ENCODE measurements at places on chromosomes 7 and 10. TPM values are rescaled to one million over a fixed set of nuclear protein-coding genes. Genes with fewer than 3 reads are reported as not detected.
A peak's percentile ranks its signal among the peaks of the same experiment; 100 is the strongest.

The RBM20 gene
- total RNA-seq = not detected

GRCh38 chr7:13132314-13132713, 444.9 kb downstream of the ARL4A start:
- no peak for DNase-seq

- peak; percentile 68 for DNase-seq
Observed at GRCh38 chr10:73625004-73625883, 16.0 kb downstream of the MYOZ1 start.

DNA sequence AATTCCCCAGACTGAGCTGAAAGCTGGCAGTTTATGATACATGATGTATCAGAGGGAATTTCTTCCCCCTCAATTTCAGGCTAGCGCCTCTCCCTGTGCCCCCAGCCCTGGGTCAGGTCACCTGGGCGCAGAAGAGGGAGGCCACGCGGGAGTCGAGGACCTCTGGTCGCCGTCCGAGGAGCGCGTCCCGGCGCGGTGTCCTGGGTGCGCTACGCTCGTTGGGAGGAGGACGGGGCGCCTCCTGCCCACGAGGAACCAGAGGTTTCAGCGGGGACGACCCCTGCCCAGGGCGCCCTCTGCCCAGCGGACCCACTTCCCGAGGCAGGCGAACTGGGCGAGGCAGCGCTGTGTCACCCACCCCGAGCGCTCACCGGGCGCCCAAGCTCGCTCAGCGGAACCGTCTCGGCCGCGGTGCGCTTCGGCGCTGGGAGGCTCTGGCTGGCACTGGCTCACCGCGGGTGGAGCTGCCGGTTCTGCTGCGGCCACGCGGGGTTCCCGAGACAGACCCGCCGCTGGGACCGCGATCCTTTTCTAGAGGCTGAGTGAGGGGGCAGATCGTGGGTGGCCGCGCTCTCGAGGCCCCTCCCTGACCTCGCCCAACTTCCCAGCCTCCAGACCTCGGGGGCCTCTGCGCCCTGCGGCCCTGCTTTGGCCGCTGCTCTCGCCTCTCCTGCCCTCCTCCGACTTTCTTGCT, at the start of gene FAM237B:
Gene FAM237B (minus strand): TSS at position 504 of the 694 bp plus-strand sequence. CDS start 1,556 bp downstream, outside the sequence.
- DNase-seq = no peak

DNA sequence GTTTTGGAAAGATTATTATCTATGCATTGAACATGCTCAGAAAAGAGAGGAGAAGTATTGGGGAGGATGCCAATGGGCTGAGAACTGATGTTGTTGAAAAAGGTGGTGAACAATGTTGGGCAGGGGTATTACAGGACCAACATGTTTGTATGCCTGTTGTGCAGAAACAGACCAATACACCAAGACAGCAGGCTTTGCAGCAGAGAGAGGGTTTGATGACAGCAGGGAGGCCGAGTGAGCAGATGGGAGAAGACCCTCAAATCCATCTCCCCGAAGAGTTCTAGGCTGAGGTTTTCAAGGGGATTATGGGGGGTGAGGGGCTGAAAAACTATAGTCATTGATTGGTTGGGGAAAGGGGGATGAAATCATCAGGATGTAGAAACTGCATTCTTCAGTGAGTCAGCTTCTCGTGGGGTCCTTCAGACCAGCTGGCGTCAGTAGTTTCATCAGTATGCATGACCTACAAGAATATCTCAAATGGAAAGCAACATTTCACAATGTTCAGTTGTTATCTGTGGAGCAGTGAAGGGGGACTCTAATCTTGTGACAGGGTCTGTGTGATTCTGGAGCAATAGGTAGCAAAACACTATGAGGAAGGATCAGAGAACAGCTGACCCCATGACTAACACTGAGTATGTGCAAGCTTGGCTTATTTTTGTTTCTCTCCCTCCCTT, 167.8 kb downstream of the BAMBI start:
- DNase-seq = no peak

GRCh38 chr7:26664735-26665416, 199.5 kb downstream of the SKAP2 start:
- peak; percentile 39 for DNase-seq

The PRPS1L1 gene
- not detected for total RNA-seq

GRCh38 chr7:118104812-118105441, 79.0 kb upstream of the LSM8 start:
- peak; percentile 65 for DNase-seq

The HTR7 gene
- 16.3 TPM for total RNA-seq

GRCh38 chr7:24510759-24511158, 62.5 kb upstream of the PALS2 start:
- DNase-seq = no peak

- no peak for DNase-seq
Observed at GRCh38 chr7:106367664-106368063, 82.9 kb upstream of the NAMPT start.

DNA sequence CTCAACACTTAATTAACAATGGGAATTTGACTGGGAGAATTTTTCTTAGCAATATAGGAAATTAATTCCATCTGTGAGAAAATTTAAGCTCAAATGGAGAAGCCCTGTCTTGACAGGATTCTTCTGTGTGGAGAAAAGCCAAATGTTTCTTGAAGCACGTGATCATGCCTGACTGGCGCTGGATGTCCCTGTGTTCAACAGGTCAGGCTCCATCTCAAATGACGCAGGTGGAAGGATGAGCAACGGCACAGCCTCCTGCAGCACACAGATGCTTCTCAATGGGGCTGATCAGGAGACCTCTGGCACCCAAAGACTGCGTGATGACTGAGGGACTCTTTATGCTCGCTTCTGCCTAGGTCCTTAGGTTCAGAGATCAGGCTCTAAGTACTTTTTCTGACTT, 143.8 kb downstream of the RSU1 start:
- no peak for DNase-seq

The PTPN12 gene
- 25.0 TPM for total RNA-seq

GRCh38 chr7:1114505-1114904, 26.6 kb downstream of the GPER1 start:
- no peak for DNase-seq

The MYL7 gene
- total RNA-seq = not detected

GRCh38 chr7:133845005-133845404, 282.1 kb upstream of the LRGUK start:
- DNase-seq = no peak

Data from bronchial epithelial cell (primary cell).